ENCODE measurements at places on chromosomes 2 and 18.

DNA sequence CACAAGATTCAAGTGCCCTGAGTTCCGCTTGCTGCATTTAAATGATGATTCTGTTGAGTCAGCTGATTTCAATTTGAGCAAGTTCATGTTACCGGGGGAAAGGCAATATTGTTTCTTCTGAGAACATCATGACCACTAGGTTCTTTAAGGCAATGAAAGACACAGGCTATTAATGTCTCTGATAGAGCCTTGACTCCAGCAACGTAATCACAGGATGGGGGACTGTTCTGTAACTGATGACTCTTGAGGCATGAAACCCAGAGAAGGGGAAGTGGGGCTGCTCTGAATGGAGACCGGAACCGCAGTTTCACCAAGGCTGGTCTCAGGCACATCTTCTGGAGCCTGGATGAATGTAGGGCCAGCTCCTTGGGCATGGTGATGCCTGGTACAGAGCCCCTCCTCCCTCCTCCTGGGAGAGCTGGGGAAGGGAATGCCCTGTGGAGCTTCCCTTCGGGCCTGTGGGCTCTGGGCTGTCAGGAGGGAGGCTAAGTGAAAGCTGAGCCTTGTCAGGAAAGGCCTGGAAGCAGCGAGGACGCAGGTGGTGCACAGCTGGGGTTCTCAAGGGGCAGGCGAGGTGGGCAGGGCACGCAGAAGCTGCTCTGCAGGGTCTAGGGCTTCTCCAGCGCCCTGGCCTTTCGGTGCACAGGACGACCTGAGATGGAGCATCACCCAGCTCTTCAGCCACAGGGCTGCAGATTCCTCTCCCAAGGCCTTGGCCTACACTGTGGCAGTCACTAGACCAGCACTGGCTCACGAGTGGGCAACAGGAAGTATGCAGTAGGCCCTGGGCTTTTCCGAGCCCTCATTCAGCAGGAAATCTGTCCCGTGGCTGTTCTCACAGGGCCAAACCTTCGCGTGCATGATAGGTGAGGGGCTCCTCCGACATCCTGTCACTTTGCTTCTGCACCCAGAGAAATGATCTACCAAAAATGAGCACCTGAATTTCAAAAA lies 36.6 kb upstream of the PRLH start:
- DNase-seq, result no peak

DNA sequence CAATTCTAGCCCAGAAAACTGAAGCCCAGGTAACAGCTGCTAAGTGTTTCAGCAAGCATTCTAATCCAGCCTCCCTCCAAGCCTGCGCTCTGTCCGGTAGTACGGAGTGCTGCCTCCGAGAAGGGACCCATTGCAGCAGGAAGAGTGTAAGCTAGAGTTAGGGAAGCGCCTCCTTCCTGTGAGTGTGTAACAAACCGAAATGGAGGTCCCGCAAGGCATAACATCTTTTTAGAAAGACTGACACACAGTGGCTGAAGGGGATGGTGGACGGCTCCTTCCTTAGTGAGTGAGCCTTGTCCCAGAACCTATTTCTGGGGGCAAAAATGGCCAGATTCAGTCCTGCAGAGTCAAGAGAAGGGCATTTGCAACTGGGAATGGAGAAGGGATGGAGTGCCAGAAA lies 12.2 kb downstream of the PKDCC start:
- no peak for DNase-seq

GRCh38 chr2:112782234-112782799 lies 2.0 kb downstream of the IL1A start:
- DNase-seq, result no peak

- no peak for DNase-seq
Measured at GRCh38 chr2:43312755-43313641, 86.6 kb upstream of the ZFP36L2 start.

DNA sequence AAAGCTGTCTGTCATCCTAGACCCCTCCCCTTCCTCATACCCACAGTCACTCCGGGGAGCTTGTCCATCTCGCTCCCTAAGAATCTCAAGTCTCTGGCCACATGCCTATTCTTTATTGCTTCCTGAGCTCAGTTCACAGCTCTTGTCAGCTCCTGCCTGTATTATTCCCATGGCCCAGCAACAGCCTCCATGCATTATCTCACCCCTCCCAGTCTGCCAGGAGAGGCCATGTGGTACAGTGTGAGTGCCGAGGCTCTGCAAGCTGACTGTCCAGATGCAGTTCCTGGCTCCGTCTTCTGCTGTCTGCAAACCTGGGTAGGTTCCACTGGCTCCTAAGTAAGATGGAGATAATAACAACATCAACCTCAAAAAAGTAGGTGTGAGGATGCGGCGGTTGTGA lies 79.7 kb downstream of the MRPS9 start:
- DNase-seq, result no peak

GRCh38 chr18:79915161-79916127 lies 36.0 kb downstream of the SLC66A2 start:
- DNase-seq, result no peak

GRCh38 chr2:48440103-48440390 lies 89.9 kb upstream of the STON1 start:
- DNase-seq, result no peak

GRCh38 chr2:56182420-56182819 lies 1.4 kb upstream of the CCDC85A start:
- DNase-seq, result no peak

DNA sequence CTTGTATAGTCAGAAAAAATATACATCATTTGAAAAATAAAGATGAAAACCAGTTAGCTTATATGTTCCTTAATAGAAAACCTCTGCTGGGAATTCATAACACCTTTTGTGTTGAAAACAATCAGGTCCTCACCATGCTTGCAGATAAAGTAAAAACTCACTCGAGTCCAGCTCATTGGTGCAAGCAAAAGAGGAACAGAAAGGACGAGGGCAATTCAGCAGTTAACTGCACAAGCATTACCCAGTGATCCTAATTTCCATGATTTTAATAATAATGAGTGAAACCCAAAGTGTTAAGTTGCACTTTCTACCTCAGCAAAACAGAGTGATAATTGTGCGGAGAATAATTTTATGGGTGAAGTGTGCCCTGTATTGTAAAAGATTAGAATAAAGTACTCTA lies 839.9 kb downstream of the BCL11A start:
- no peak for DNase-seq

- peak; percentile 69 for DNase-seq
Measured at GRCh38 chr2:30252723-30253701, 21.7 kb downstream of the LBH start.

DNA sequence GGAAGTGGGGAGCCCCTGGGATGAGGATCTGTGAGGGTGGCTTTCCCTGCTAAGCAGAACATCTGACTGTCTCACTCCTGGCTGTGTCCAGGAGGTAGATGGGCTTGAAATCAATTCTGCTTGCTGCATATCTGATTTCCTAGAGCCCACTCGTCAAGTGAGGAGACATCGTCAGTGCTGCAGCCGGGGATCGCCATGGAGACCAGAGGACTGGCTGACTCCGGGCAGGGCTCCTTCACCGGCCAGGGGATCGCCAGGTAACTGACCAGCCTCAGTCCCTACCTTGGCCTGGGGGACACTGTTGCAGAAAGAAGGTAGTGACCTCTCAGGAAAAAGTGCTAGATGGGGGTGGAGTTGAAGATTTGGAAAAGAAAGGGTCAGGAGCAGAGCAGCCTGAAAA lies 31.3 kb downstream of the CNGA3 start:
- DNase-seq, result no peak
